ENCODE measurements at places on chromosomes 6 and 20. TPM values are rescaled to one million over a fixed set of nuclear protein-coding genes. Genes with fewer than 3 reads are reported as not detected.

DNA sequence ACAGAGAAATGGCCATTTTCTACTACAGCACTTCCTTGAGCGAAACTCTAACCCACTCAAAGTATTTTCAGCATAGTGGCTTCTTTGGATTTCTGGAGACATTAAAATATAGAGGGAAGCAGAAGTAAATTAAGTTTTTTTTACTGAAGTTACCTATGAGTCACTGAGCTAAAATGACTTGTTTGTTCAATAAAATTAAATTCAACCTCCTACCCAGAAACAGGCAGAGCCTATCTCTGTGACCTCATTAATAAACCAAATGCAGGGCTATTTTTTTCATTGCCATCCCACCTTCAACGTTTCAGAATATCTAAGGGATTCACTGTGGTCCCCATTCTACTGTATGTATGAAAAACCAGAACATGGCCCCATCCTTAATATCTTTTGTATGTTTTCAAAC lies 133.0 kb downstream of the MTFR2 start:
- no peak for DNase-seq

GRCh38 chr6:150770637-150771036 lies 94.9 kb upstream of the MTHFD1L start:
- DNase-seq, result no peak

The DDAH2 gene
- 91.5 TPM for total RNA-seq

DNA sequence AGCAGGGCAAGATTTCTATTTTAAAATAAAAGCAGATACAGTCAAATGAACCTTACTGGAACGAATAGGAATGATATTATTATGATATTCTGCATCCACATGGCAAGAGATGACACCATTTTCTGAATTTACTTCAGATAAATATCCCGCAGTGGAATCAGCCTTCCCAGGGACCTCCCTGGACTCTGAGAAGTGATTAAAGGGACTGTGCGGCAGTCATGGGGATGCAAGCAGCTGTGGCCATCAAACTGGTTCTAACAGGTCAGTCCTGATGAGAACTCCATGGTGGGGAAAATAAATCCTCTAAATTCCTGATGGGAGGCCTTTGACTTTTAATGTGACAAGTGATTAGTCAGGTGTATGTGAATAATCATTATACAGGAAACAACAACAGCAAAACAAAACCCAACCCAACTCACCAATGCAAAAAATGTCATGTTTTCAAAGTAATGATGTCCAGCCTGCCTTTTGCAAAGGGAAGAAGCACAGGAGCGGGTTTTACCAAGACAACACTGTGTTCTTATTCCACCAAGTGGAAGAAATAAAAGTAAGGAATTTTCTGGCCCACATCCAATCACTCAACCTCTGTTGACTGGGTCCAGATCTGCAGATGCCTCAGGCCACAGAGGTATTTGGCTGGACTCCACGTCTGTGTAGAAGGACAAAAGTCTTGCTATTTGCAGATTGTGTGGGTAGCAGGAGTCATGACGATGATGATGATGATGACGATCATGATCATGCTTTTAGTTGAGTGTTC lies 61.9 kb upstream of the CITED2 start:
- peak; percentile 55 for DNase-seq

The DEFB132 gene
- total RNA-seq, result not detected

DNA sequence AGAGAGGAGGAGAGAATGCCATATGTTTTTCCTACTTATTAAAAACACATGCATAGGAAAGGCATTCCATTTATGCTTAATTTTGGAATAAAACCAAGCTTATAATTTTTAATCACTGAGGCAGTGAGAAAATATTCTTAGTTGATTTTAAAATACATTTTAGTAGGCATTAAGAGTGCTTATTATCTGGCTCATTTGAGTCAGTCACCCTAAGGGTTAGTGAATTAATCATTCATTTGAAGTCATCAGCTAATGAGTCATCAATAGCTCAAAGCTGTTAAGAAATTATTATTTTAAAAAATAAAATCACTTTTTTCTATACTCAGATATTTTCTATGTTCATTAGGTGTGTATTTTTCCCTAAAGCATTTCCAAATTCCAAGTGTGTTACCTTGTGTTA lies 81.6 kb downstream of the TMEM200A start:
- DNase-seq, result no peak

The SPATA2 gene
- 3.9 TPM for total RNA-seq

The LRRN4 gene
- total RNA-seq, result 71.2 TPM

GRCh38 chr6:110357664-110358552 lies at the start of gene METTL24:
Gene METTL24, minus strand, starts transcription at chr6:110358349. Its CDS starts 77 bp downstream, at chr6:110358272.
- no peak for DNase-seq

DNA sequence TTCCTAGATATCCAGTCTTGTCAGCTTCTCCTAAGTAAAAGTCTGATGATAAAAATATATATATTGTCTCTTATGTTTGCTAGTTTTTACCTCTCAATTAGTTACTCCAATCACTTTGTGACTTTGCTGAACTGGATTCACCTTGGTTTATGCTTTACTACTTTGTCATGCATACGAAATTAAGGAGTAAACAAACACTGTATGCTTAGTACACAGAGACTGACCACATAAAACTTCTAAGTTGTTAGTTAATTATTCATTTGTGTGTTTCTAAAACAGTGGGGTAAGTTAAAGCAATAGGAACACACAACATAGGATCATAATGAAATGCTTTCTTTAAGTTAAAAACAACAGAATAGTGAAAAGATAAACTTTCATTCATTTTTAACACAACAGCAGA lies 877.3 kb upstream of the MAP3K7 start:
- no peak for DNase-seq

- DNase-seq, result no peak
Measured at GRCh38 chr6:165939601-165940290, 227.9 kb downstream of the TBXT start.

GRCh38 chr6:126720304-126720703 lies 380.4 kb downstream of the CENPW start:
- DNase-seq, result no peak

- no peak for DNase-seq
Measured at GRCh38 chr6:133170602-133171001, 70.6 kb upstream of the EYA4 start.
